GM04503 (cell line): ENCODE measurements at places on chromosomes 12 and 14.

DNA sequence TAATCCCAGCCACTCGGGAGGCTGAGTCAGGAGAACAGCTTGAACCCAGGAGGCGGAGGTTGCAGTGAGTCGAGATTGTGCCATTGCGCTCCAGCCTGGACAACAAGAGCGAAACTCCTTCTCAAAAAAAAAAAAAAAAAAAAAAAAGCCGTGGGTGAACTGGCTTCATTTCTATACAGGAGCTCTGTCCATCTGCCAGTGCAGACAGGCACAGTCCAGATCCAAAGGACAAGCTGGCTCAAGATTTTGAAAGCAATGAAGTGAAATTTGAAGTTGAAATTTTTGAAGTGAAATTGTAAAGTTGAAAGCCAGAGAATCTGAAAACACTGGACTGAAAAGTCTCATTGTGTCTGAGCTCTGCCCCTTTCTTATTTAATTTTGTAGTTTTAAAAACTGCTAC is 134.7 kb downstream of the CALM1 start:
- no peak for DNase-seq

- DNase-seq = no peak
Measured at GRCh38 chr12:6708960-6709394, 8.4 kb upstream of the PIANP start.

GRCh38 chr12:4621511-4621910 is 27.3 kb downstream of the AKAP3 start:
- no peak for DNase-seq

GRCh38 chr14:103712633-103713247 is 2.5 kb downstream of the XRCC3 start:
- no peak for DNase-seq

GRCh38 chr14:104037903-104038302 is 47.6 kb upstream of the ASPG start:
- DNase-seq = no peak

- DNase-seq = peak; percentile 74
Measured at GRCh38 chr12:109445191-109445609, 31.9 kb downstream of the KCTD10 start.

GRCh38 chr14:64531567-64531966 is 9.0 kb upstream of the HSPA2 start:
- no peak for DNase-seq

- DNase-seq = no peak
Measured at GRCh38 chr12:7090222-7090998, 1.8 kb downstream of the C1R start.

GRCh38 chr14:20679907-20680306 is 4.5 kb upstream of the RNASE4 start:
- DNase-seq = no peak

GRCh38 chr12:122032580-122032979 is 10.9 kb downstream of the BCL7A start:
- no peak for DNase-seq

- no peak for DNase-seq
Measured at GRCh38 chr12:69916544-69917235, 91.7 kb downstream of the MYRFL start.

DNA sequence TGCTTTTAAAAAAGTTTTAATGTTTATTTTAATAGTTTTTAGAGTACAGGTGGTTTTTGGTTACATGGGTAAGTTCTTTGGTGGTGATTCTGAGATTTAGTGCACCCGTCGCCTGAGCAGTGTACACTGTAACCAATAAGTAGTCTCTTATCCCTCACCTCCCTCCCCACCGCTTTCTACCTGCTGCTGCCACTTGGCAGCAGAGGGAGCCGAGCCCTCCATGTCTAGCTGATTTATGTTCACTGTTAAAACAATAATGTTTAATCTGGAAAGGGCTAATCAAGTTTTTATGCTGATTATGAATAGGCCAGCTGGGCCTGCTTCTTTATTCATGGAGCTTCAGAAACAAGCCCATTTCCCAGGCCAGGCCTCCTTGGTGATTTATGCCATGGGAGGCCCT is 73.1 kb downstream of the ADCK1 start:
- no peak for DNase-seq

DNA sequence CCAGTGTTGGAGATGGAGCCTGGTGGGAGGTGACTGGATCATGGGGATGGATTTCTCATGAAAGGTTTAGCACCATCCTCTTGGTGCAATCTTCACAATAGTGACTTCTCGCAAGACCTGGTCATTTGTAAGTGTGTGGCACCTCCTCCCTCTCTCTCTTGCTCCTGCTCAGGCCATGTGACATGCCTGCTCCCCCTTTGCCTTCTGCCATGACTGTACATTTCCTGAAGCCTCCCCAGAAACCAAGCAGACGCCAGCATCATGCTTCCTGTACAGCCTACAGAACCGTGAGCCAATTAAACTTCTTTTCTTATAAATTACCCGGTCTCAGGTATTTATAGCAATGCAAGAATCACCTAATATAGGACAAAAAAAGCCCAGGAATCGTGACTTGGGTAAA is 171.0 kb upstream of the FOXN3 start:
- no peak for DNase-seq

DNA sequence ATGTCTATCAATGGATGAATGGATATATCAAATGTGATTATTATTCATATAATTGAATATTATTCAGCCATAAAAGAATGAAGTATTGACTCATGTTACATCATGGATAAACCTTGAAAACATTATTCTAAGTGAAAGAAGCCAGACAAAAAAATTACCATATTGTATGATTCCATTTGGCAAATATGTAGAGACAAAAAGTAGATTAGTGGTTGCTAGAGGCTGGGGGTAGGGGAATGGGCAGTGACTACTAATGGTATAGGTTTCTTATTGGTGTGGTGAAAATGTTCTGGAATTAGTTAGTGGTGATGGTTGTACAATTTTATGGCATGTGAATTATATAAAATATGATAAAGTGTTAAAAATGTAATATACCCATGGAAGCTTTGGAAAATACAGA is 31.8 kb upstream of the GNS start:
- no peak for DNase-seq

DNA sequence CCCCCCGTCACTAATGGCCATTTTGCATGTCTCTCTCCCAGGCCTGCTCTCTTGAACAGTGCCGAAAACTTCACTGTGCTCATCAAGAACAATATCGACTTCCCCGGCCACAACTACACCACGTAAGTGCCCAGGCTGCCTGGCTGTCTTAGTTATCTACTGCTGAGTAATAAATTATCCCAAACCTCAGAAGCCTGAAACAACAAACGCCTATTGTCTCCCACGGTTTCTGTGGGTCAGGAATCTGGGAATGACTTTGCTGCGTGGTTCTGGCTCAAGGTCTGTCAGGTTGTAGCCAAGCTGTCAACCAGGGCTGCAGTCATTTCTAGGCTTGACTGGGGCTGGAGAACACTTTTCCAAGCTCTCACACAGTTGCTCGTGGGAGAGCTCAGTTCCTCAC is 32.6 kb downstream of the P2RX7 start:
- no peak for DNase-seq

DNA sequence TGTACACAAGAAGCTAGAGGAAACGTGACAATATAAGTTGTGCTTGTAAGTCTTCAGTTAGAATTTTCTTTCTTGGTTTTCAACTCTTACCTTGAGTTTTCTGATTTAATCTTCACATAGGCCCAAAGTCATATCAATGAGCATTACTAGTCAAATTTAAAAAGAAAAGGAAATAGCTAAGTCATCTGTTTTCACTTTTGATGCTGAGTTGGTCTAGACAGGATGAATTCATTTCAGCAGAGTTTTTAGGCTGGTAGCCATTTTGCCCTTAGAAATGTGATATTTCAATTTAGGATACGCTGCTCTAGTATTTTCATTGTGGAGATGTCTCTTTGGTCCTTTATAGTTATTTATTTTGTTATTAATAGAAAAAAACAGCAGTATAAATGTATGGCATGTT is 44.6 kb upstream of the KRAS start:
- no peak for DNase-seq

GRCh38 chr12:30805959-30806358 is 51.2 kb upstream of the CAPRIN2 start:
- DNase-seq = no peak

DNA sequence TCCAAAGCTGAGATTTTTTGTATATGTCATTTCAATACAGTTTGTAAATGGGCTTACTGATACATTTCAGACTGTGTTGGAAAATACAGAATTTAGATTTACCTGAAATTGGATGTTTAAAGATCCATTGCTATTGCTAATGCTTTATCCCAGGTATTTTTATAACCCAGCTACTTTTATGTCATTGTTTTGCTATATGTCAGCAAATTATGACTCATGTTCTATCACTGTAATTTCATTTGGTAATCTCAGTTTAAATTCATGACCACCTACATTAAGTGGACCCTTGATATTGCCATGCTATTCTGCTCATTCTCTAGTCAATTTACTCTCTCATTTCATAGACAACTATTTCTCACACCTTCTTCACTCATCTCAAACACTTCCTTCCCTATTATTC is 281.2 kb downstream of the IPO8 start:
- DNase-seq = no peak

- DNase-seq = no peak
Measured at GRCh38 chr12:18646286-18646890, 91.4 kb downstream of the PLCZ1 start.

GRCh38 chr12:124940143-124940392 is 25.6 kb upstream of the UBC start:
- DNase-seq = no peak

DNA sequence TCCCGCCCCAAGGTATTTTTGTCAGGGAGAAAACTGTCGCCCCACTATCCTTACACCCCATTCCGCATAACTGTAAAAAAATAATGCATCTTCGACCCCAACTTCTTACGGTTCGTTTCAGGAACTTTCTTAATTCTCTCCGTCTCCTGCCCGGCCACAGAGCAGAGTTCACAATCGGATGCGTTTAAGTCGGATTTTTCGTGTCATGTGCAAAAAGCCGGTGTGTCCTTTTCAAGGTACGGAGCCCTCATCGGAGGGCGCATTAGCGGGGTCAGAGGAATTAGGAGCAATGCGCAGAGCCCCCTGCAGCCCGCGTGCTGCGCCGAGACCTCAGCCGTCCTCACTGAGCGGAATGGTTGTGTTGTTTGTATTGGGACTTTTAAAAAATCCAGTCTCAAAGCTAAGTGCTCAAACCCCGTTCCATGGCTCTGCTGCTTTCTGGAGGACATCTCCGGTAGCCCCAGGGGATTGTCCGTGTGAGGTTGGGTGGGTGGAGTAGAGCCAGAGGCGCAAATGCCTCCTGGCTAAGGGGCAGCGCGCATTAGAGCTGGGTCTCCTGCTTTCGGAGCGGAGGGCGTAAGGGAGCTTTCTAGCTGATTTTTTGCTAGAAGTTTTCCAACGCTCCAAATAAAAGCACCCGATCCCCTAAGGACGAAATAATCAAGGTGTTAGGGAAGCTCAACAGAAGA is 3.9 kb upstream of the GSC start:
- no peak for DNase-seq

- peak; percentile 91 for DNase-seq
Measured at GRCh38 chr14:31229638-31230572, 22.3 kb upstream of the HECTD1 start.

GRCh38 chr12:119772431-119772830 is 104.5 kb downstream of the PRKAB1 start:
- no peak for DNase-seq

DNA sequence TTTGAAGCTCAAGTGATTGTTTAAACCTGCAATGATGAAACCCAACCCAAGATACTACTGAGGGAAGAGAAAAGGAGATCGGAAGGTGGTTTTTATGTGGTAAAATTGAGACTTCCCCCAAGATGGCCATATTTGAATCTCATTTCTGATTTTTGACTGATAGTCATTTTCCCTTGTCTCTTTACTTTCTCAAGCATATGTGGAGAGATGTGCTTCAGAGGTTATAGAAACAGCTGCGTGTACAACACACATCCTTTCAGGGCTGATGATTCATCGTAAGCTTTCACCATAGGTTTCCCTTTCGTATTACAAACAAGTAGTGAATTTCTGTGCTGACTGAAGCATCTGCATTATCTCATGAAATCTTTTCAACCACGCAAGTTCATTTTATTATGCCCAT is 276.2 kb downstream of the EMP1 start:
- peak; percentile 1 for DNase-seq

DNA sequence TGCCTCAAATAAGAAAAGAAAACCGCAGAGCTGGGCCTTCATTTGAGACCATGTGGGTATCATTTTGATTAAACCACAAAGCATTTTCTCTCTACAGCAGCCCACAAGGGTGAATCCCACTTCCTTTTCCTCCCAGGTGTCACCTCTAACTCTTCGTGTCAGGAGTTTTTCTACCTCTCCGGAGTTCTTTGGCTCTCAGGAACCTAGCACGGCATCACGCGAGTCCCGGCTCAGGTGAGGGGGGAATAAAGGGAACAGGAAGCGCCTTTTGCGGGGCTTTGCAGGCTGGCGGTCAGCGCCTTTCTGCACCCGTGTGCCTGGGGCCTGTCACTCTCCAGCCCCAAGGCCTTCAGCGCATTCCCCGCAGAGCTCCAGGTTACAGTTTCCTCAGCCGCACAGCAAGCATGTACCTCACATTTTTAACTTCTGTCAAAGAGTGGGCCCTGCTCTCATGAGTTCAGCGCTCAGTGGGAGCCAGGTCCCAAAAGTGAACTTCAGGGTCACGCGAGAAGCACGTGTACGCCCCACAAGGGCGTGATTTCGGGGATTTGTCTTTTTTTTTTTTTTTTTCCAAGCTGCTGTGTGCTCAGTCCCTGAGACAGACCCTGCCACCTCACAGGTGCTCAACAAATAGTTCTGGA is 740 bp upstream of the PRPF40B start:
- DNase-seq = no peak

- DNase-seq = no peak
Measured at GRCh38 chr14:102667703-102668102, 75.3 kb downstream of the RCOR1 start.

DNA sequence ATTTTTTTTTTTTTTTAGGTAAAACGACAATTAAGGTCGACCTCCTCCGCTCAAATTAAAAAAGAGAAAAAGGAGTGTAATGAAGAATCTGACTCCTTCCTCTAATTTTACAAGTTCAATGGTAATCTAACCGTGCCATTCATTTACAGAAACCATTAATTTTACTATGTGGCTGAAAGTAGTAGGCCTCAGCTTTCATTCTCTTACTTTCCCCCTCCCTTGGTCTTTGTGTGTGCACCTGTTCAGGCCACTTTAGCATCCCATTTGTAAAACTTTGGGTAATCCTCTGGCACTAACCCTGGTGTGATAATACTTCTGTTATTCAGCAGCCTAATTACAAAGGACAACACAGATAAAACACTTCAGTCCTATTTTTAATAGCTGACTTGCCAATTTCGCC is 128.1 kb downstream of the ASCL1 start:
- no peak for DNase-seq

GRCh38 chr12:75814851-75815754 is 216.5 kb downstream of the PHLDA1 start:
- DNase-seq = peak; percentile 82

DNA sequence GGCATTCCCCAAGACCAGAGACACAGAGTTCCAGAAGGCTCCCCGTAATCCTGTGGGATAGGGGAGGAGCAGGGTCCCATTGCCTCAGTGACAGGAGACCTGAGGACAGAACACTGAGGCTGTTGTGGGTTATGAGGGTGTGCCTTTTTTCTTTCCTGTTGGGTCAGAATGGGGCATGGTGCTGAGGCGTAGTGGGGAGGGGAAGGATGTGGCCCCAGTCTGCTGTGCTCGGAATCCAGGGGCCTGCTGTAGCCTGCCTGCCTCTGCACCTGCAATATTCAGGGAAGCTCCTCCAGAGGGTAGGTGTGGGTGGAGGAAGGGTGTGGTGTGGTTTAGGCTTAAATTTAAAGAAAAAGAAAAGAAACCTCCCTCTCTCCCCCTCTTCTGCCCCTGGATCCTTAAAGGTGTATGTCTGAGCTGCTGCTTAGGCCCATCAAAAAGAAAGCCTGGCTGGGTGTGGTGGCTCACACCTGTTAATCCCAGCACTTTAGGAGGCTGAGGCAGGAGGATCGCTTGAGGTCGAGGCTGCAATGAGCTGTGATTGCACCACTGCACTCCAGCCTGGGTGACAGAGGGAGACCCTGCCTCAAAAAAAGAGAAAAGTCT is 18.7 kb downstream of the PLEKHG3 start:
- no peak for DNase-seq
